Natural killer cell treated with Interleukin-12 subunit alpha and Interleukin-12 subunit beta and Interleukin-15 and Interleukin-18, amount 100 ng/mL, for 72 hours (primary cell): ENCODE measurements at places on chromosomes 4 and X.

GRCh38 chr4:2835978-2836377 lies 7.7 kb upstream of the ADD1 start:
- no peak for DNase-seq

- no peak for DNase-seq
Observed at GRCh38 chr4:126906466-126906865, 726.3 kb upstream of the INTU start.

DNA sequence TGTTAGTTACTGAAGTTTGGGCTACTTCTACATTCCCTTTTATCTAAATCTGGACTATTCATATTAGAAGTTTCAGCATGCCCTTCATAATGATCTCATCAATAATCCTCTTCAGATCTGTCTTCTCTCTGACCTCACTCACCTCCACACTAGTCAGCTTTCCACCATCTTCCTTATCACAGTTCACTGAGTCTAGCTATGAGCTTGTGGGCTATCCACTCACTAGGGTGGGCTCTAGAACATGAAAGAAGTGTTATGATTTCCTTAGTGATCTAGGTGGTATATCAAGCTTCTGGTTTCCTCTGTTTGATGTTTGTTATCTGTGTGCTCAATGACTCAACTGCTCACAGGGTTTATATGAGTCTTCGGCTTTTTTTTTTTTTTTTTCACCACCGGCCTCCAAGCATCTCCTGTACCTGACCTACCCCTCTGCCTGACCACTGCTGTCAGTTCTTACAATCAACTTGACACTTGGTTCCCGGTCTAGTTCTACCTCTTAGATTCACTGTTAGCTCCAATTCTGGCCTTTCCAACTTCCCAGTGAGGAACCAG lies 103.1 kb downstream of the PAPSS1 start:
- DNase-seq: no peak

GRCh38 chr4:86441175-86441936 lies 81.5 kb upstream of the MAPK10 start:
- no peak for DNase-seq
